ENCODE measurements at places on chromosomes 6 and 20. TPM values are rescaled to one million over a fixed set of nuclear protein-coding genes. Genes with fewer than 3 reads are reported as not detected.

- peak; percentile 85 for DNase-seq
Measured at GRCh38 chr6:16760516-16761470, at the start of gene ATXN1. ATXN1 (minus strand) TSS chr6:16761460.

- DNase-seq, result peak; percentile 91
Measured at GRCh38 chr20:37518606-37519507, 2.2 kb upstream of the NNAT start.

GRCh38 chr20:956330-956951, 40.3 kb upstream of the ANGPT4 start:
- DNase-seq, result peak; percentile 75

- no peak for DNase-seq
Measured at GRCh38 chr20:14142171-14142570, 146.9 kb downstream of the MACROD2 start.

- DNase-seq, result no peak
Measured at GRCh38 chr20:54173653-54174456, at the start of gene CYP24A1. CYP24A1 (minus strand) TSS chr20:54173986; CDS start chr20:54173579, 407 bp downstream.

DNA sequence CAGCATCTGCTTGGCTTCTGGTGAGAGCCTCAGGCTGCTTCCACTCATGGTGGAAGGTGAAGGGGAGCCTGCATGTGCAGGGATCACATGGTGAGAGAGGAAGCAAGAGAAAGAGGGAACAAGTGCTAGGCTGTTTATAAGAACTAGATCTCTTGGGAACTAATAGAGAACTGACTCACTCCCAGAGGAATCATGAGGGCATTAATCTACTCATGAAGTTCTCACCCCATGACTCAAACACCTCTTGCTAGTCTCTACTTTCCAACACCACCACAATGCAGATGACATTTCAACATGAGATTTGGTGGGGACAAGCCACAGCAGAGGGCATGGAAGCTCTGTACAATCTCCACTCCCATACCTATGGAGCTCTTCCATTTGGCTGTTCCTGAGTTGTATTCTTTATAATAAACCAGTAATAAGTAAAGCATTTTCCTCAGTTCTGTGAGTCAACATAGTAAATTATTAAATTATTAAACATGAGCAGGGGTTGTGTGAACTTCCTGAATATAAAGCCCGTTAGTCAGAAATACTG, 524.1 kb upstream of the NRSN1 start:
- DNase-seq, result no peak

GRCh38 chr6:138944412-138944811, 43.6 kb downstream of the REPS1 start:
- DNase-seq, result no peak

- DNase-seq, result no peak
Measured at GRCh38 chr6:113949499-113949898, 21.4 kb downstream of the HDAC2 start.

- DNase-seq, result no peak
Measured at GRCh38 chr20:62786157-62786556, 10.1 kb upstream of the MRGBP start.

DNA sequence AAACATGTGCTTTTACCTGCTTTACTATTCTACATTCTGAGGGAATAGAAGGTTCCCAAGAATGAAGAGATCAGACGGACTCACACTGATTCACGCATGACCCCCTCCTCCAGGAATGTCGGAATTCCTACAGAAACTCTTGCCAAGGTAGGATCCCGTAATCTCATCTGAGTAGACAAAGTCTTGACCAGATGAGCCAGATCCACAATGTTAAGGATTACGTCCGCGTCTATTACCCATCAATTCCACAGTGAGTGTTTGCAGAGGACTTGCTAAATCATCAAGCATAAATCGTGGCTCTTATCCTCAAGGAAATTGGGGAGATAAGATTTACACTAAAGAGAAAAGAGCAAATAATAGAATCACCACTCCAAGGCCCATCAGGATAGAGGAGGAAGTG, 245.9 kb upstream of the FOXQ1 start:
- DNase-seq, result no peak

DNA sequence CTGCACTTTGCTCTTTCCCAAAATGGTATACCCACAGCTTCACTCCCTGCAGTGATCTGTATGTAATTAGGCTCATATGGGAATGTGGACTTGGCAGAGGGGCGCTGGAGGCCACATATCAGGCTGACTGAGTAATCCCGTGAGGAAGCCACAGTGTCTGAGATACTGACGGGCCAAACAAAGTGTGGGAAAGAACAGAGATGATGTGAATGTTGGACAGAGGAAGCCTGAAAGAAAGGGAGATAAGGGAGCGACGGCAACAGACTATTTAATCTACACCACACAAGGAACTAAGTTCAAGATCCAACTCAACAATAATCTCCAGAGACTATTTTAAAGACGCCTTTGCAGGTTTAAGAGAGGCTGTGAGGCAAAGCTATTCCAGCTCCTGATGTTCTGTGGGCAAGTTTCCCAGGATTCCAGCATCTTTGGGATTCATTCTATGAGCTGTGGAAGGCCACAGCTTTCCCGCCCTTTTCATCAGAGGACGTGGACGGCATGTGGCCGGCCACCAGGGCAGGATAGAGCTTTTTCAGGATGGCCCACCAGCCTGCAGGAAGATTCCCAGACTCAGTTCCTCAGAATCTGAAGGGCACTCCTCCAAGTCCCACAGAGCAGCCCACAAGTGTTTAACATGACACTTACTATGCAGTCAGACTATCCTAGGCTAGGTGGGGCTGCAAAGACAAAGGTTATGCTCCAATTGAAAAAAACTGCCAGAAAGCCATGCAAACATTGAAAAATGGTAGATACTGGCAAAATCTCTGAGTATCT, 237.5 kb downstream of the ATXN1 start:
- DNase-seq, result no peak

- DNase-seq, result no peak
Measured at GRCh38 chr6:22632581-22633145, 63.3 kb downstream of the HDGFL1 start.

- no peak for DNase-seq
Measured at GRCh38 chr6:56624728-56625069, 18.0 kb downstream of the DST start.

- no peak for DNase-seq
Measured at GRCh38 chr6:64895945-64896344, 811.1 kb downstream of the EYS start.

DNA sequence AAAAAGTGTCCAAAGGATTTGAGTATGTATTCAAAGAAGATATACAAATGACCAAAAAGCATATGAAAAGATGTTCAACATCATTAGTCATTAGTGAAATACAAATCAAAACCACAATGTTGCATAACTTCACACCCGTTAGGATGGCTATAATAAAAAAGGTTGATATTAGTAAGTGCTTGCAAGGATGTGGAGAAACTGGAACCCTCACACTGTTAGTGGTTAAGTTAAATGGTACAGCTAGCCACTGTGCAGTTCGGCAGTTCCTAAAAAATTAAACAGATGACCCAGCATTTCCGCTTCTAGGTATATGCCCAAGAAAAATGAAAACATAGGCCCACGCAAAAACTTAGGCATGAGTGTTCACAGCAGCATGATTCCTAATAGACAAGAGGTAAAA, 38.6 kb downstream of the IBTK start:
- no peak for DNase-seq

The TFAP2A gene
- not detected for polyA plus RNA-seq

The ARMC2 gene
- polyA plus RNA-seq, result 1.4 TPM

The C20orf144 gene
- polyA plus RNA-seq, result 0.12 TPM

Measured in sigmoid colon (tissue), 7 donors.